ENCODE measurements at places on chromosomes 2 and 18.
A peak's percentile ranks its signal among the peaks of the same experiment; 100 is the strongest.

DNA sequence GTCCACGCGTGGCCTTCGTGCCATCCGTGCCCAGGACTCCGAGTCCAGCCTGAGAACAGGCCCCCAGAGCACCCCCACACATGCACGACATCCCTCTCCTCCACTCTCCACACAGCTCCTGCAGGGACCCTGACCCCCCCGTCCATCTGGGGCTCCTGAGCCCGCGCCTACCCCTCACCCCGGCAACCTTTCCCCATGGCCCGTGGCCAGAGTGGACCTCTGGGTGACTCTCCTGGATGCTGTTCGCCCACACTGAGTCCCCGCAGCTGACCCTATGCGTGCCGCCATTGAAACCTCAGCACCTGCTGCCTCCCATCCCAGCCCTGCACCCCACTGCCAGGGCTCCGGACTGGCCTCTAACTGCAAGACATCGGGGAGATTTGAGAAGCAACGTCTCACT lies 132.0 kb upstream of the PXDN start:
- DNase-seq: no peak

- no peak for DNase-seq
These were observed 122.7 kb downstream of the PARD3B start for GRCh38 chr2:204667990-204668389.

DNA sequence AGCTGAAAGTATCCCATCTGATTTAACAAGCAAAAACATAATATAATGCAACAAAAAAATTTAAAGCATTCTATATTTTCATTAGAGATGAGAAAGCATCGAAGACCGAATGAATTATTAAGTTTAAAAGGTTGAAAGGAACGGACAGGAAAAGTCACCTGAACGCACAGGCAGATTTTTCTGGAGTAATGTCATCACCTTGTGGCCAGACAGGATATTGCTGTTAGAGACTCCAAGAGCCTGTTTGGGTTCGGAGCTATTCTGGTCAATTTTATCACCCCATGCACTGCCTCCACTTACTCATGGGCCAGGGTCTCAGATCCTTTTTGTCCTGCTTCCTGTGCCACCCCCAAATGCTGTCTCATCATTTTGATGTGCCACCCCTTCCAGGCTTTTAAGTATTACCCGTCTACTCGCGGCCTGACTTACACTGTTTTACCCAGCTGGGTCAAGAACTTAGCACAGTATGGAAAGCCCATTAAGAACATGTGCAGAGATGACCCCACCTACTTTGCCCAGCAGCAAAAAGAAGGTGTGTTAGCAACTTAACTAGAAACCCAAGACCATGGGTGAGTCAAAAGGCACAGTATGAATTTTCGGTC lies 27.3 kb downstream of the GKN2 start:
- no peak for DNase-seq

DNA sequence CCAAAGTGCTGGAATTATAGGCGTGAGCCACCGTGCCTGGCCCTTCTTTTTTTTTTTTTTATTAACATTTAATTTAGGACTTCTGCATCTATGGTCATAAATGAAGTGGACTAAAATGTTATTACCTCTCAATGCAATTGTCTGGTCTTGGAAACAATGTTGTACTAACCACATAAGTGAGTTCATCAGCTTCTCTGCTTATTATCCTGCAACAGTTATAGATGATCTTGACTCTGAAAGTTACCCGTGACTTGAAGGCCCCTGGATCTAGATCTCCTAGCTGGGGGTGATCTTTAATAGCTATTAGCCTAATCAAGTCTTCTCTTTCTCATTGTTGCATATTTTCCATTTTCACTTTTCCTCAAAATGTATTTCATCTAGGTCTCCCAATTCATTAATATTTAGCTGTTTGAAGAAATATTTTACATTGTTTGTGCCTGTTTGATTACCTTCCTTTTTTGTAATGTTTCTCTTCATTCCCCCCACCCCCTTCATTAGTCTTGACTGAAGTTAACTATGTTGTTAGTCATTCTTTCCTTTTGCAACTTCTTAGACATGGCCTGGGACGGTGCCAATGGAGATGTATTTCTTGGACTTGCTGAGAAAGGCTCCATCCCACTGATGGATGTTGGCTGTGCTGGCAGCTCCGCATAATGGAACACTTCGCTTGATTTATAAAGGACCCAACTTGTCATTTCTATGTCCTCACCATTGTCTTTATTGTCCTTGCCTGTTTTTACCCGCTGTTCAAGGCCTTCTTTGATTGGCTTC lies 141.6 kb upstream of the RIOK3 start:
- DNase-seq: peak; percentile 73

DNA sequence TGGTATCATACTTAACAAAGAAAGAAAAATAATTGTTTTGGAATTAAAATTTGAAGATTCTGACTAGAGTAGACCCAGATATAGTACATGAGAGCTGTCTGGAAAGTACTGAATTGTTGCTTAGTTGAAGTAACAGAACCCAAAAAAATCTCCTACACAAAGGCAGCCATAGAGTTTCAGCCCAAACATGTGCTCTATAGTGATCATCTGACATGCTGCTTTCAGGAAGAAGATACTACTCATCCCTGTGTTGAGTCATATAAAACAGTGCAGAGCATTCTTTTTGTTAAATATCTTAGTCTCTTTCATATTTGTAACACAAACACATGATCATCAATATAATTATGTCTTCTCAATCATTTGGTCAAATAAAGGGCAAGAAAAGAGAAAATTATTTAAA lies 84.8 kb upstream of the PTPRM start:
- DNase-seq: no peak

DNA sequence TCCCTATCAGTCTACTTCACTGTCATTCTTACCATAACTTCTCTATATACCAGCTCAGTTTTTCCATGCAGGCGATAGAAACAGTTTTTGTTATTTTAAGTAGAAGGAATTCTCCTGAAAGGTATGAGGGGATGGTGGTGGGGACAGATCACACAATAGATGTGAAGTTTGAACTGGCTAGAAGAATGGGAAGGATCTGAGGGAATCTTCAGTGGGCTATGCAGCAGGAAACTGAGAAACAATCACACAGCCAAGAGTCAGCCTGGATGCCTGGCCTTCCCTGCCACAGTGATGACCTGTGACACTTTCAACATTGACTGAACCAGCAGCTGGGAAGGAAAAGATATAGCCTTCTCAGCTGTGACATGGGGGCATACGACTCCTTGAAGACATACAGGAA lies 329.1 kb upstream of the GULP1 start:
- no peak for DNase-seq

DNA sequence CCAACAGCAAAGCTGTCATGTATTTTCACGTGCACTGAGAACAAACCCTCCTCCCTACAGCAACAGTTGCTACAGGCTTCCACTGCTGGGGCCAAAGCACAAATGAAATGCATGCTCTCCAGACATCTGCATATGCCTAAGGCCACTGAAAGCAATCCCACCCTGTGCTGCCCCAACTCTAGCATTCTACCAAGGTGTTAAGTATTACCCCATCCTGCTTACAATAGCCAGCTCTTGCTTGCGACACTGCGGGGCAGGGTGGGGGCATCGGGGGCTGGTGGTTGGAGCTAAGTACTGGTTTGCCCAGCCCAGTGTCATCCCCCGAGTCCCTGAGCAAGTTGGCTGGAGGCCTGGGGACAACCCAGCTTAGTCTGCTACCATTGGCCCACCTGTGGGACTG lies 742.5 kb downstream of the TDRD15 start:
- DNase-seq: no peak

- no peak for DNase-seq
These were observed 21.2 kb downstream of the STAMBP start for GRCh38 chr2:73850009-73850408.

DNA sequence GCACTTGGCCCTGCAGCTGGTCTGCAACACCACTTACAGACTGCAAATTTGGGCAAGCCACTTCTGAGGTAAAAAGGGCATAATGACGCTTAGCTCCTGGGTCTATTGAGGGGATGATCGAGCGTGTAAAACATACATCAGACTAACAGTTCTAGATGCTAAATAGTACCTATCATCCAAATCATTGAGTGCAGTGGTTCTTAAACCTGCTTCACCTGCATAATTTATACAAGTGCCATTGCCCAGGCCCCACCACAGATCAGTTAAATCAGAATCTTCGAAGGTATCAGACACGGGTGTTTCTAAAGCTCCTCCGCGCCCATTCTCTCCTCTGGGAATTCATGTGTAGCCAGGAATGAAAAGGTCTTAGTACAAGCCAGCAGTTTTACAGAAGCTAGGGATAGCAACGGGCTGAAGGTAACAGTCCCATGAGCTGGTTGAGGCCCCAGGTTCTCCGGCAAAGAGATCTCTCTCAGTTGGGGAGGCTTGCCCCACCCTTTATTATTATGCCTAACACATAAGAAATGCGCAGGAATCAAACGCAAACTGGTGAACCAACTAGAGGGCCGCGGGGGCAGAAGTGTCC lies 737 bp upstream of the RNF181 start:
- no peak for DNase-seq

DNA sequence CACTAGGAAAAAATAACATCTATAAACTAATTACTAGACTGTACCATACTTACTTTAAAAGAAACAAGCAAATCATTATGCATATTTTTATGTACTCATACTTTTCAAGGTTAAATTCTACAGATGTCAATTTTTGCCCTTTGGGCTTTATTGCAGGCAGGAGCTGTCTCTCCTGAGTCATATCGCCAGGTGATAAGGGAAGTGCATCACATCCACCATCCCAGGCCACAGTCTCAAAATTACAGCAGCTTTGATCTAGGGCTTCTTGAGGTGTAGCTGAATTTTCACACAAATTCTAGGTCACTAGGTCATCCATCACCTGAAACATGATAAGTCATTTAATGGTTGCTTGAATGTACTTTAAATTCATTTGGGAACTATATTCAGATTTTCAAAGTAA lies 38.4 kb upstream of the FRZB start:
- DNase-seq: no peak

DNA sequence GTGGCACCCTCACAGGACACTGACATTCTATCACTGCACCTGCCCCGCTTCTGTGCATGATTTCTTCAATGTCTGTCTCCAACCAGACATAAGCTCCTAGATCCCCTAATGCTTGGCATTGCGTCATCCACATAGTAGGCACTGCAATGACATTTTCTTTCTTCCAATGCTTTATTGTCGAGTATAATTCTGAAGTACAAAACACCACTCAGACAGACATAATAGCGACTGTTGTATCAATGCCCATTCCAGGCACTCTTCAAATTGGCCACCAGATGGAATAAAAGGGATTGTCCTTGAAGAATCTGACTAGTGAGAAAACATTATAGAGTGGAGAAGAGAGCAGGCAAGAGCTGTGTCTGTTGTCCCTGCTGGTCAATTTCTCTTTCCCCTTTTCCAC lies 89.0 kb downstream of the LPIN1 start:
- no peak for DNase-seq

GRCh38 chr2:125471963-125472362 lies 1184.0 kb upstream of the GYPC start:
- DNase-seq: no peak

- no peak for DNase-seq
These were observed 186.5 kb upstream of the RASGRP3 start for GRCh38 chr2:33289961-33290360.

DNA sequence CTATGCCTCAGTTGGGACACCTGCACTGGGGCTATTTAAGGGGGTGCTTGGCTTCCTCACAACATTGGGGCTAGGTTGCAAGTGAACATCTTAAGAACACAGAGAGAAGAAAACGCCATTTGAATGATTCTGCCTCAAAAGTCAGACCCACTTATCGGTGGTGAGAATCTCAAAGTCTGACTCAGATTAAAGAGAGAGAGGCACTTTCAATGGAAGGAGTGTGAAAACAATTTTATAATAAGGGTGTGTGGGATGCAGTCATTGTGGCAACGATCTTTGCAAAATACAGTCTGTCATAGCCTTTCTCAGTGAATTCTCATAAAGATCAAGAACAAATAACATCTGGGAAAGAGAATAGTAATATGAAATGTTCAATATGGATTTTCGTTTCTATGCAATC lies 41.8 kb downstream of the CCDC102B start:
- DNase-seq: no peak

GRCh38 chr2:108220942-108221541 lies 18.7 kb upstream of the SULT1C3 start:
- DNase-seq: no peak

DNA sequence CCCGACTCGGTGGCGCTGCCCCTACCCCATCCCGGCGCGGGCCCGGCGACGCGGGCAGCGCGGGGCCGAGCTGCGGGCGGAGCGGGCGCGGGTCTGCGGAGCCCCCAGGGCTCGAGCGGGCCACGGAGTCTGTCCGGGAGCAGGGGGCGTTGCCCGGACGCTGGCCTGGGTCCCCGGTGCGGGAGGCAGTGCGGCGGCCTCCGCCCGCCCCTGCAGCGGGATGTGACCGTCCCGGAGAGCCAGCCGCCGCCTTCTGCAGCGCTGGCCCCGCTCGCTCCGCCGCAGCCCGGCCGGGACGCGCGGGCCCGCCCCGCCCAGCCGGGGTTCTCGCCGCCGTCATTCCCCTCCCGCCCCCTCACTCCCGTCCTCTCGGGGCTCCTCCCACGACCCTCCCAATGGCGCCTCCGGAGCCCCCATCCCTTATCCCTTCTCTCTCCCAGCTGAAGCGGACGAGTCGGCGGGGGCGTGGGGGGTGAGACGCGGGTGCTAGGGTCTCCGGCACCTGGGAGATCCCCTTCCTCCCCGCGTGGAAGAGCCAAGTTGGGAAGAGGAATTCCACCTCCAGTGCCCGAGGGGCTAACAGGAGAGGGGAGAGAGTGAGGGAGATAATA lies at the start of gene FNDC4:
Gene FNDC4, minus strand, starts transcription at position 257 of the 611 bp plus-strand sequence. CDS start 521 bp downstream, outside the sequence.
- DNase-seq: peak; percentile 62

- no peak for DNase-seq
These were observed 33.0 kb upstream of the BOD1L2 start for GRCh38 chr18:57113799-57114420.

GRCh38 chr2:168338803-168339437 lies 91.5 kb upstream of the STK39 start:
- no peak for DNase-seq

DNA sequence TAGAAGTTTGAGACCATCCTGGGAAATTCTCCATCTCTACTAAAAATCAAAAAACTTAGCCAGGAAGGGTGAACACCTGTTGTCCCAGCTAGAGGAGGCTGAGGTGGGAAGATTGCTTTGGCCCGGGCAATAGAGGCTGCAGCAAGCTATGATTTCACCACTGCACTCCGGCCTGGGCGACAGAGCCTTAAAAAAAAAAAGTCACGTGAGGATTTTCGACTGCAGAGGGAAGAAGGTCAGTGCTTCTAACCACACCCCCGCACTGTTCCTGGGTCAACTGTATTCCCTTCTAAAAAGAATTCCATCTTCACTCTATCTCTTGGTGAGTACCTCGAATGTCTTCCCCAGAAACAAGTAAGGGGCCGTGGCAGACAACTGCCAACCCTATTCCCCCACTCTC lies 31.3 kb downstream of the ADAM17 start:
- no peak for DNase-seq

GRCh38 chr2:189465478-189465877 lies 24.2 kb downstream of the WDR75 start:
- no peak for DNase-seq

Measured in femur (tissue), 1 donor.